ENCODE measurements at places on chromosomes 11 and 22.

DNA sequence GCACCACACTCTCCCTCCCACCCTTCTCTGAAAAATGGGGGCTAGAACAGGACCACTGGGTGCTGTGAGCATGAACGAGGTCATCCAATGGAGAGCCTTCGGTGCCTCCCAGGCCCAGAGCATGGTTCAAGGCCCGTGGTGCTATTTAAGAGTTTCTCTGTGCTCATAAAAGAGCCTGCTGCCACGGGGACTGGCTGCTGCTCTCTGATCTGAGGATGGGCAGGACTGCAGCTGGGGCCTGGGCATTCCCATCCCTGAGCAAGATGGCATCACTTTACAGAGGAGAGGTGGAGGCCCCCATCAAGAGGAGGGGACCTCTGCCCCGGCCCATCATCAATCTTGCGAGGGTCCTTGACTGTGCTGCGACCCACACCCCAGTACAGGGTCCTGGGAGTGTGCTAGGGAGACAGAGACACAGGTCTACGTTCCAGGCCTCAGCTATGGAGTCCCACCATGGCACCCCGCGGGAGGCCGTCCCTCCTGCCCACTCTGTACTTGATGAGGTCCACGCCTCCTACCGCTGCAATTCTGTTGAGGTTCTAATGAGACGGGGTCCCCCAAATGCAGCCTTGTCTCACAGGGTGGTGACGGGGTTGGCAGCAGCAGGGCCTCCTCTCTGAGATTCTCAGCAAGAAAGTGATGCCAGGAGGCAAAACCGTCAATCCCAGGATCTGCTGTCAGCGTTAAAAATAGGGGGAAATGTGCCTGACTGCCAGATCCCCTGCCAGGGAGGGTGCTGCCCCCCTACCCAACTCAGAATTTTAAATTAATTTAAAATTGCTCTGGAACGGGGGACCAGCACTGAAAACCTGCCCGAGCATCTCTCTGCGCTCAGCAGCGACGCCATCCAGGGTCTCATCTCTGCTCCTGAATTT is 405.4 kb downstream of the SHANK2 start:
- DNase-seq, result no peak

GRCh38 chr11:12793065-12793464 is 118.8 kb downstream of the TEAD1 start:
- DNase-seq, result no peak

DNA sequence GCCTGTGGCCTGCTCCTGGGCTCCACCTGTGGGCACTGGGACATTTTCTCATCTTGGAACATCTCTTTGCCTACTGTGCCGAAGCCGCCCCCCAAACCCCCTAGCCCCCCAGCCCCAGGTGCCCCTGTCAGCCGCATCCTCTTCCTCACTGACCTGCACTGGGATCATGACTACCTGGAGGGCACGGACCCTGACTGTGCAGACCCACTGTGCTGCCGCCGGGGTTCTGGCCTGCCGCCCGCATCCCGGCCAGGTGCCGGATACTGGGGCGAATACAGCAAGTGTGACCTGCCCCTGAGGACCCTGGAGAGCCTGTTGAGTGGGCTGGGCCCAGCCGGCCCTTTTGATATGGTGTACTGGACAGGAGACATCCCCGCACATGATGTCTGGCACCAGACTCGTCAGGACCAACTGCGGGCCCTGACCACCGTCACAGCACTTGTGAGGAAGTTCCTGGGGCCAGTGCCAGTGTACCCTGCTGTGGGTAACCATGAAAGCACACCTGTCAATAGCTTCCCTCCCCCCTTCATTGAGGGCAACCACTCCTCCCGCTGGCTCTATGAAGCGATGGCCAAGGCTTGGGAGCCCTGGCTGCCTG is 1.4 kb downstream of the SMPD1 start:
- peak; percentile 37 for DNase-seq

GRCh38 chr11:60910281-60910687 is 3.7 kb upstream of the TMEM109 start:
- no peak for DNase-seq

DNA sequence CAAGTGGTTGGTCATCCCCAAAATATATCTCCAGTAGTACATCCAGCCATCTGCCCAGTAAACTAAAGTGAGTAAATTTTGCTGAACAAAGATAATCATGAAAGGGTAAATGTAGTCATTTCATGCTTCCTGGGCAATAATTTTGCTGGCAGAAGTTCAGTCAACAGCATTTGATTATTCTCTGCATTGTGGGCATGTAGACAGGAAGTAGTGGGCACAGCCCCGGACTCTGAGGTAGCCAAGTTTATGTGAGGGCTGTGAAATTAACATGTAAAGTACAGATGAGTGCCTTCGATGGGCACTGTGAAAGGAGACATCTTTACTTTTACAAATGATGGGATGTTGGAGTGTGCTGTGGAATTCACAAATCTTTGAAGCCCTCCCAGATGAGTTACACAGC is 312.2 kb upstream of the MTNR1B start:
- DNase-seq, result no peak

DNA sequence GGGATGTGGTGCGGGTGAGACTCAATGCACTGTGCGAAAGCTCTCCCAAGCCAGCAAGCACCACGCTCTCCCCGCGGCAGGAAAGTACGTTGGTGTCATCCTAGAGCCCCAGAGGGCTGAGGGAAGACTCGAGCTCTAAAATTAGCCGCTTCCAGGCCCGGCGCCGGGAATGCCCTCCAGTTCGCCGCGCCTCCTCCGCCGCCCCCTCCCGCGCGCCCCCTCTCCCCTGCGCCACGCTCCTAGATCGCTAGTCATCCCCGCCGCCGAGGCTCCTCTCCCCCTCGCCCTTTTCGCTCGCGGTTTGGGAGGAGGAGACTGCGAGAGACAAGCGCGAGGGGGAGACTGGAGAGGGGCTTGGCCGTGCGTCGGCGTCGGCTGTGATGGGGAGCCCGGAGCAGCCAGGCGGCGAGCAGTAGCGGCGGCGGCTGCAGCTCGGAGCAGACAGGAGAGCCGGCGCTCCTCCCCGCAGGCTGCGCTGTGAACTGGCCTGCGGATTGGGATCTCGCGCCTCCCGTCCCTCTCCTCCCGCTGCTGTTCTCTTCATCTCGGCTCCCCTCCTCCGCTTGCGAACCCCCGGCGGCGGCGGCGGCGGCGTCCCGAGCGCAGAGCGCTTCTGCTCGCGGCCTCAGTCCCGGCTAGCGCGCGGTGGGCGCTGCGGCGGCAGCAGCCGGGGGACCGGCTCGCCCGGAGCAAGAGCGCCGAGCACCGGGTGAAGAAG is at the start of gene FAT3:
Gene FAT3, plus strand, starts transcription at position 412 of the 718 bp plus-strand sequence. CDS start 127,295 bp downstream, outside the sequence.
- peak; percentile 34 for DNase-seq

DNA sequence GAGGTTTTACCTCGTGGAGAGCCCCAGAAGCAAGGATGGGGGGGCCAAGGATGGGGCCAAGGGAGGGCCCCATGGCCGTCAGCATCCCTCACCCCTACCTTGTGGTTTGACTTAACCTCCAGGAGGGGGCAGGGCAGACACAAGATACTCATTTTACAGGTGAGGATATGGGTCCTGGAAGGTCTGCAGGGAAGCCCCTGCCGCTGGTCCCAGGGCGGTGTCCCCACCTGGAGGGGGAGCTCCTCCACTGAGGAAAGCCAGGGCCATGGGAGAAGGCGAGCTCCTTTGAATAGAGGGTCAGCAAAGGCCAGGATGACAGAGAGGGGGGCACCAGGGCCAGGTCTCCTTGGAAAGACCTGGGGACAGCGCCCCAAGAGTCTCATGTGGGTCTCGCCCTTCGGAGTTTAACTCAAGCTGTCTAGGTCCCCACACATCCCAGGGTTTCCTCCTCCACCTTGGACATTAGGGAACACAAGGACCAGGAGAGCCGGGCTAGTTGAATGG is 5.9 kb upstream of the ADORA2A start:
- DNase-seq, result peak; percentile 25

Data from left ventricle myocardium superior (tissue), 1 donor.